ENCODE measurements at places on chromosomes 5 and 9.

- no peak for DNase-seq
Measured at GRCh38 chr5:142095651-142096330, 12.8 kb upstream of the NDFIP1 start.

- no peak for DNase-seq
Measured at GRCh38 chr5:9549941-9550340, 4.1 kb upstream of the SEMA5A start.

DNA sequence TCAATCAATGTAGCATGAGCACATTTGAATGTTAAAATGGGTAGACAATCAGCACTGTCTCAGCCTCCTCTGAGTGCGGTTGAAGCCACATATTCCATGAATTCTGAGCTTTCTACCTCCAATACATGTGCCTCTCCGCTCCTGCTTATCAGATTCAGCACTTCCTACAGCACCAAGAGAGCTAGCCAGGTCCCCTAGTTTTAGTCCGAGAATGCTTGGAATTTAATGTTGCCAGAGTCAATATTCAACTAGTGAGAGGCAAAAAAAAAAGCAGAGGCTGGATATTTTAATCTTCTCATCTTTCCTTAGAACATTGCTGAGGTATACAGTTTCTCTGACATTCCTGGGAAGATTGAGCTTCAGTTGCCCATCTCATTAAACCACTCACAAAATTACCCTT lies 1979.1 kb upstream of the CDH9 start:
- DNase-seq, result no peak

GRCh38 chr9:71209890-71210289 lies 88.5 kb upstream of the TRPM3 start:
- no peak for DNase-seq

- DNase-seq, result no peak
Measured at GRCh38 chr5:37637165-37637845, 202.5 kb downstream of the GDNF start.

DNA sequence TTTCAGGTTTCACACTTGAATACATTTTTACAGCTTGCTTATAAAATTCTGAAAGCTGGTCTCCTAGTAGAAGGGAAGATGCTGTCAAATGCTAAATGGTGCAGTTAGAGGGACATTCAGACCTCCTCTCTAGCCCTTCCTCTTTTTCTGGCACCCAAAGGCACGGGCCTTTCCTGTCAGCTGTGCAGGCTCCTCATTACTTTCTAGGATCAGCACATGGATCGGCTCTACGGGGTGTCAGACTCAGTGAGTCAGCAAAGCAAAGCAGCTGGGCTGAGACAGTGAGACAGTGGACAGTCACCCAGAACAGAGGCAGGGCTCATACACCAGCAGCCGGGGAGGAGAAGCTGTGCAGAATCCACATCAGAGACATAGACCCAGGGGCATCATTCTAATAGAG lies 80.0 kb upstream of the TNC start:
- no peak for DNase-seq

DNA sequence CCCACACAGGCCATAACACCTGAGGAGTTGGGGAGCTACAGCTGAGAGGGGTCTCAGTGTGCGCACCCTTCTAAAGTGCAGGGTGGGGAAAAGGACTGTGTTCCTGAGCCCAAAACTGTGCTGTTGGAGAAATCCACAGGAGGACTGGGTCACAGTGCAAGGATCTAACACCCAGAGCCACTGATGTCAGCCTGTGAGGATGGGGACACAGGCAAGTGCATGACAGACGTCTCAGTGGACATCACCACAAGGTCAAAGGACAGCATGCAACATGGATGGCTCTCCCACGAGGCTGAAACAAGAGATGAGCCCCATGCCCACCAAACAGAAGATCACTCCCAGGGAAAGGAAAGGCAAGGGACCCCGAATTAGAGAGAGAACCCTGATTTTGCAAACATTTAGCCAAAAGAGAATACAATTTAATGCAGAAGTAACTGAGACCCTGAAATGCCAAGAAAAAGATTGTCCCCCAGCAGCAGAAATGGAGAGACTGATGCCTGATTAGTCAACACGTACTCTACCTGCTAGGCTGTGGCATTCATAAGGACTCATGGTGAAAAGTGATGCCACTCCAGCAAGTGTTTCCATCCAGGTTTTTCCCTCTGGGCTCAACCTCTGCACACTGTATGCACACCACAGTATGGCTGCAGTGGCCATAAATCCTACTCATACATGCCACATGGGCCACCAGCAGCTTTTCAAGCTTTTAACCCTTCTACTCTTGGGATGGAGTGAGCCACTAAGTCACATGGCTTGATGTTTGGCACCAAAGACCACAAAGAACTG lies 14.2 kb downstream of the KLF9 start:
- no peak for DNase-seq

- DNase-seq, result no peak
Measured at GRCh38 chr5:1919750-1920149, 37.0 kb upstream of the IRX4 start.

- no peak for DNase-seq
Measured at GRCh38 chr5:73130811-73131210, 10.4 kb downstream of the TMEM171 start.

- DNase-seq, result no peak
Measured at GRCh38 chr5:116372931-116373597, 201.6 kb downstream of the SEMA6A start.

DNA sequence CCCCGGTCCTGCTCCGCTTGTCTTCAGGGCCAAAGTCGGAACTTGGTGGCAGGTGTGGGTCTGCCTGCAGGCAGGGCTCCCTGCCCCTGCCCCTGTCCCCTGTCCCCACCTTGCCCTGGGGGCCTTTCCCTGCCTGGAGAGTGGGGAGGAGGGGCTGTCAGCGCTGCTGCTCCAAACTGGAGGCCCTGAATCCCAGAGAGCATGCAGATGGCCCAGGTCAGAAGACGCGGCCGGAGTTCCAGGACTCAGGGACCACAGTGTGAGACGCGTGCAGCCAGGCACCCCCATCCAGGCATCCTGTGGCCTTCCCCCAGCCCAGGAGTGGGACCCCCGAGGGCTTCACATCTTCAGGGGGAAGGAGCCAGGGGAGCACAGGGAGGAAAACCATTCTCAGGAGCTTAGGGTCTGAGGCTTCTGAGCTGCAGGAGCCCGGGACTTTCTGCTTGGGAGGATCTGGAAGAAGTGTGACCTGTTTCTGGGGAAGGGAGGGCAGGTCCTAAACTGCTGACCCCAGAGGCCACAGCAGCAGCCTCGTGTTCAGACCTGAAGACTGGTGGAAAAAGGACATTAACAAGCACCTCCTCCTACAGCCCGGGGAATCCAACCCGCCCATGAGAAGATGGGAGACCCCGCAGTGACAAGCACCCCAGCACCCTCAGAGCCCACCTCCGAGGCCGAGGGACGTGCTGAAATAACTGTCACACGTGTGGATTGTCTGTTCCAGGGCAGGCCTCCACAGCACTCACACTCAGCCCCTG lies 38.0 kb downstream of the RASGEF1C start:
- DNase-seq, result no peak

- DNase-seq, result no peak
Measured at GRCh38 chr9:134214766-134215419, 50.5 kb upstream of the RNU6ATAC start.

DNA sequence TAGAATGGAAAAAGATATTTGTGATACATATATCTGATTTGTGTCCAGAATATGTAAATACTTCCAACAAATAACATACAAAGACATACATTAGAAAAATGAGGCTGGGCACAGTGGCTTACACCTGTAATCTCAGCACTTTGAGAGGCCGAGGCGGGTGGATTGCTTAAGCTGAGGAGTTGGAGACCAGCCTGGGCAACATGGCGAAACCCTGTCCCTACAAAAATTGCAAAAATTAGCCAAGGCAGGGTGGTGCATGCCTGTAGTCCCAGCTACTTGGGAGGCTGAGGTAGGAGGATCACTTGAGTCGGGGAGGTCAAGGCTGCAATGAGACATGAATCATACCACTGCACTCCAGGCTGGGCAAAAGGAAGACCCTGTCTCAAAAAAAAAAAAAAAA lies 46.1 kb upstream of the CDC42SE2 start:
- no peak for DNase-seq

- no peak for DNase-seq
Measured at GRCh38 chr5:67878933-67879332, 336.6 kb upstream of the PIK3R1 start.

- DNase-seq, result no peak
Measured at GRCh38 chr5:89758146-89758545, 651.4 kb downstream of the CETN3 start.

- no peak for DNase-seq
Measured at GRCh38 chr5:87151547-87151946, 116.1 kb upstream of the RASA1 start.

DNA sequence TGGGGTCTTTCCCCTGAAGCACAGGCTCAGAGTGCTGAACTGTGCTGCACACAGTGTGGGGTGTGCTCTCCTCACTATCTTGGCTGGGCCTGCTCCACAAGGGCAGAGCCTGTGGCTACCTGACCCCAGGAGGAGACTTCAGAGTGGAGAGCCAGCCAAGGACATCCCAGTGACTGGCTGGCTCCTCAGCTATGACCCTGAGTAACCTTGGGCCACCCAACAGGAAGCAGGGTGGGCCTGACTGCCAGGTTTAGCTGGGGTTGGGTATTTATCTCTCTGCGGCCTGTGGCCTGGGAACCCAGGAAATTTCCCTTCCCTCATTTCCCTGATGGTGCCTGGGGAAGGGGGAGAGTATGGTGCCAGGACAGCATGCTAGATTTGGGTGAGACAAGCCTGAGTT lies 2.1 kb upstream of the EEIG1 start:
- DNase-seq, result no peak

- no peak for DNase-seq
Measured at GRCh38 chr5:31999470-31999869, 174.6 kb downstream of the GOLPH3 start.

GRCh38 chr5:41822036-41822435 lies 48.2 kb downstream of the OXCT1 start:
- no peak for DNase-seq

DNA sequence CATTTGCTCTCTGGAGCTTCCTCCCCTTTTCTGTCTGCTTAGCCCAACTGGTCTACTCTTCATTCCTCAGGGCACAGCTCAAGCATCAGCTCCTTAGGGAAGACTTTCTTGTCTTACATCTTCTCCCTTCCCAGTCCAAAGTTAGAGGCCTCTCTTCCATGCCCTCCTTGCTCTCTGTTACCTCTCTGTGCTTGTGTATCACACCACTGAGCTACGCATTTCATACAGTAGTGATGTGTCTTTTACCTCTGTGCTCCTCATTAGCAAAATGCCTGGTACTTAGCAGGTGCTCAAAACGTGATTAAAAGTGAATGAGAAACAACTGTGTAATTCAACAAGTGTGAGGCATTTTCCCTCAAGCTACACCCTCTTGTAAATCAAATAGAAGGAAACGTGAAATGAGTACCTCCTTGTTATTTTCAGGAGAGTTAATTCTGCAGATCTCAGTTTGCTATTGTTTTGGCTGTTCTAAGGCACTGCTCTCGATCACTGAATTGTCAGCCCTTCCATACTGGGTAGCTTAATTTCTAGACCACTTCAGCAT lies 39.0 kb downstream of the ERAP1 start:
- no peak for DNase-seq

DNA sequence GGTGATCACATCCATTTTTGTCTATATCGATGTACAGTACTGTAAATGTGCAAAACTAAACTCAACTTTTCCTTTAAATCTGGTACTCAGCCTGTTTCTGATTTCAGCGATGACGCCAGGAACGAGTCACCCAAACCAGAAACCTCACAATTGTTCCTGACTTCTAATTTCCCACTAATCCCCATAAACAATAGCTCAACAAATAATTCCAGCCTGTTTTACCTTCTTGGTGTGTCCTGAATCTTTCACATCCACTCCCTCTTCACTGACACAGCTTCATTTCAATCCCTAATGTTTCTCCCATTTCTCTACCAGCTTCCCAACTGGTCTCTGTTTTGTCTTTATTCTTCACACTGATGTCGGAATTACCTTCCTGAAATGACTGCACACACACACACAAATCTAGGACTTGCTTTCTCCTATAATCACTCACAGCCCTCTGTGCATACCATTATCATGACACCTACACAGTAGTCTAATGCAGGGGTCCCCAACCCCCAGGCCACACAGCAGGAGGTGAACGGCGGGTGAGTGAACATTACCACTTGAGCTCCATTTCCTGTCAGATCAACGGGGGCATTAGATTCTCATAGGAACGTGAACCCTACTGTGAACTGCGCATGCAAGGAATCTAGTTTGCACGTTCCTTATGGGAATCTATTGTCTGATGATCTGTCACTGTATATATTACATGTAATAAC lies 97.8 kb upstream of the SLC30A5 start:
- no peak for DNase-seq

DNA sequence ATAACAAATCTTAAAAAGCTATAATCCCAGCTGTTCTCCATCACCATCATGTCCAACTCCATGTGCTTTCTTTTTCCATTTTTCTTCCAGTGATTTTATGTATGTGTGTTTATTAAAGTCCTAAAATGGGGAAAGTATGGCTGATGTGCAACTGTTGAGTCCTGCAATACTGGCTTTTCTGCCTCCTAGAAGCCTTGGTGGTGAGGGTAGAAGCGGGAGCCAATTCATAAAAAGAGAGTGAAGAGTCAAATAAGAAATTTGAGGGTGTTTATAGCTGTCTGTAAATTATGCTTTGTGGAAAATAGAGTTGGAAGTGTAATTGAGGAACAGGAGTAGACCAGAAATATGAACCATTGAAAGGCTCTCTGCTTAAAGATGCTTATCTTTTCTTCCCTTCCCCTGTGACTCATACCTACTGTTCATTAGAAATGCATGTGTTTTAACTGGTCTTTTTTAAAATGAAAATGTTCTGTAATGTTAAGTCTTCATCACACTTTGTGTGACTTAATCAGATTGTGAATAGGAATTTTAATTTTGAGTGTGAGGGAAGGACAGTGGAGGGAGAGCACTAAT lies 80.1 kb downstream of the ZCCHC7 start:
- no peak for DNase-seq

DNA sequence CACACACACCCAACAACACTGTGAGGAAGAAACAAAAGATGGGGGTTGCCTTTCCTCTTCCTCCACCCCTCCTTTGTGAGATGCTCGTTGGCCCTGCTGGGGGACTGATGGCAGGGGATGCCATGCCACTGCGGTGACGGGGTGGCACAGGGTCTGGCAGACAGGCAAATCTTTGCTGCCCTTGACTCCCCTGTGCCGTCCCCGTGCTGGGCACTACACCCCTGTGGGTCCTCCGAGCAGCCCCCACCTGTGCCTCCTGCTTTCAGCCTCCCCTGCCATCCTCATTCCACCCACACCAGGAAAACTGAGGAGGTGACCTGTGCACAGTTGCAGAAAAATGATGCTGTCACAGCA lies 40.2 kb upstream of the IER5L start:
- no peak for DNase-seq

- DNase-seq, result no peak
Measured at GRCh38 chr9:123724211-123724796, 205.6 kb downstream of the DENND1A start.

DNA sequence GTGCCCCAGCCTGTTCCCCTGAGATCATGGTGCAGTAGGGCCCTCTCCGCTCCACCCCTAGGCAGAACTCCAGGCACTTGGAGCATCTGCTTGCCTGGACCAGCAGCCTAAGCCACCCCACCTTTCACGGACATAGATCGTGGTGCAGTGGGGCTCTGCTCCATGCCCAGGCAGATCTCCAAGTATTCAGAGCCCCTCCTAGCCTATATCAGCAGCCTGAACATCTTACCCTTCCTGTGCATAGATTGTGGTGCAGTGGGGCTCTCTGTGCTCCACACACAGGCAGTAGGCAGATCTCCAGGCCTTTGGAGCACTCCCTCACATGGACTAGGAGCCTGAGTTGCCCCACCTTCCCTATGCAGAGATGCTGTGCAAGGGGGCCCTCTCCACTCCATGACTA lies 103.0 kb downstream of the GLIS3 start:
- no peak for DNase-seq

Data from iPS DF 19.7 (cell line).